NCI-H524 (cell line): ENCODE measurements at places on chromosomes 1 and 21.

- DNase-seq = peak; percentile 74
These were observed 293.3 kb downstream of the DISC1 start for GRCh38 chr1:231919886-231920285.

- DNase-seq = peak; percentile 19
These were observed 26.7 kb upstream of the RPTN start for GRCh38 chr1:152185544-152186391.

DNA sequence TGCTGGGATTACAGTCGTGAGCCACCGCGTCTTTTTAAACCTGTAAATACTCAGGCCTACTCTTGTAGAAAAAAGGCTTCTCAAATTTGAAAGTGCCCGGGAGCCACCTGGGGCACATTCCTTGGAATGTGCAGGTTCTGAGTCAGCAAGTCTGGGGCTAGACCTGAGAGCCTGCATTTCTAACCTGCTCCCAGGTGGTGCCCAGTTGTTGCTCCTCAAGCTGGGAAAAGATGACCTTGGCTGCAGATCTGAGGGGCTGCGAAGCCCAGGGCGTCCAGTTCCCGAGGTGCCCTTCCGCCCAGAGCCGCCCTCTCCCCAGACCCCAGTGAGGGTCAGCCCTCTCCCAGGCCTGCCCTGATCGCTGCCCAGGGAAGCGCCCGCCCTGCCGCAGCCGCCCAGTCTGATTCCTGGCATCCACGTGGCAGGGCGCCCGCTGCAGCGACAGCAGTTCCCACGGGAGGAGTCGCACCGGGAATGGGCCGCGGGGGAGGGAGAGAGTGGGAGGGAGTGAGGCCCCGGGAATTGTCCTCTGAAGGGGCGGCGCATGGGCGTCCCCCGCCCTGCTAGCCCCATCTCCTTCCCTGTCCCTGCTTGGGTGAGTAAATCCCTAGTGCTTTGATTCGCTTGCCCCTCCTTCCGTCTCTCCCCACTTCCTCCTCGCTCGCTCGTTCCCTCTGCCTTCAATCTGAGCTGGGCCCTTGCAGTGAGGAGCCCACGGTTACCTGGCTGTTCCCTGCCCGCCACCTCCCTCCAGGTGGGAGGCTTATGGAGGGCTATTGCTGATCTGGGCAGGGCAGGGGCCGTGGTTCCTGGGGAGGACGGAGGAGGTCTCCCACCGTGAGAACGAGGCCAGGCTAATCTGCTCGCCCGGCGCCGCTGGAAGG is 18.8 kb upstream of the TENT5B start:
- DNase-seq = peak; percentile 66

DNA sequence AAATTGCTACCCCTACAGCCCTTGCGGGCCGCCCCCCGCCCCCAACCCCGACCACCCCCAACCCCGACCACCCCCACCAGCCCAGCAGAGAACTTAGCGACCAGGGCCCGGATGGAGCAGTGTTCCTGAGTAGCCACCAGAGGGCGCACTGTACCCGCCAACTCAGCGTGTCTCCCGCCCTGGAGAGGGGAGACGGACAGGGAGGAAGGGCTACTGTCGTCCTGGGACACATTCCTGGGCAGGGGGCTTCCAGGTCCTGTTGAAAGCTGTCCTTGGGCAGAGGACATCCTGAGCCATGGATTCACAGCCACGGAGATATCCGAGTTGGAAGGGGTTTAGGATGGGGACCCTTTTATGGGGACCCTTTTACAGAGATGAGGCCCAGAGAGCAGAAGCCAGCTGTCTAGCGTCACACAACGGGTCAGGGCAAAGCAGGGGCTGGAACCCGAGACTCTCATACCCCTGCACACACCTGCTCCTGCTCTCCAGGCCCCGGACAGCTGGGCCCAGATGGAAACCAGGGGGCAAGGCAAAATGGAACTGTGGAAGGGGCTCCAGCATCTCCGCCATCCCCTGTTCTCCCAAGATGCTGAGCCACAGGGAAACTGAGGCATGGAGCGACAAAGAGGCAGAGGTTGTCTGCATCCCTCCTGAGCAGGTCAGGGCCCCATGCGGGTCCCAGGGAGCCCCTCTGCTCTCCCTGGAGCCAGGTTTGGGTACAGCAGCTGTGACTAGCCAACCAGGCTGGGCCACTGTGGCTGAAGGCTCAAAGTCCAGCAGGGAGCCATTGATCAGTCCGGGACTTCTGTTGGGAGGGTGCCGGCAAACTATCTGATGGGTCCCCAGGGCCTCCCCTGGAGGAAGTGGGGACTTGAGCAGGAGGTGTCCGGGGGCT is 25.0 kb upstream of the LAPTM5 start:
- peak; percentile 54 for DNase-seq
